Activated CD8-positive, alpha-beta T cell treated with anti-CD3 and anti-CD28 coated beads, Interleukin-2, amount 10 ng/mL, durations not matched to agents 7 days and 5 days (primary cell): ENCODE measurements at places on chromosomes 2 and 18. TPM values are rescaled to one million over a fixed set of nuclear protein-coding genes. Genes with fewer than 3 reads are reported as not detected.

Gene UNC50
- 26.1 TPM for total RNA-seq

Gene COPS7B
- total RNA-seq, result 47.7 TPM

Gene SLC11A1
- total RNA-seq, result 0.21 TPM

Gene CDH19
- not detected for total RNA-seq

Gene MC4R
- total RNA-seq, result not detected

Gene C2orf42
- total RNA-seq, result 23.0 TPM
